ENCODE measurements at places on chromosomes 6 and 20.

- DNase-seq = no peak
Measured at GRCh38 chr6:42017021-42017643, 33.2 kb upstream of the TAF8 start.

DNA sequence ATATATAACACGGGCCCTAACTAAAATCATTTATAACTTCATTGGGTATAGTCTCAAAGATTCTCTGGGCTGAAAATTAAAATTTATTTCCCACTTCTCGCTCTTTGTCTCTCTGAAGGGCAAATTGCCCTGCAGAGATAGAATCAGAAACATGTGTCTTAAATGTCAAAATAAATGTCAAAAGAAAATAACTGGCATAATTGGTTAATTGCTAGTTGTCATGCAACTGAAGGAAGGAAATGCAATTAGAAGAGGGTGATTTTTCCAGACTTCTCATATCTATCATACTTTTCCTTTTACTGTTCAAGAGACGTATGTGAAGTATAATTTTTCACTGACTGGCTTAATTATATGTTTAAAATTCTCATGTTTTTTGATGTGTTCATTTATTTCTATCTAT, 80.3 kb upstream of the HMGCLL1 start:
- no peak for DNase-seq

DNA sequence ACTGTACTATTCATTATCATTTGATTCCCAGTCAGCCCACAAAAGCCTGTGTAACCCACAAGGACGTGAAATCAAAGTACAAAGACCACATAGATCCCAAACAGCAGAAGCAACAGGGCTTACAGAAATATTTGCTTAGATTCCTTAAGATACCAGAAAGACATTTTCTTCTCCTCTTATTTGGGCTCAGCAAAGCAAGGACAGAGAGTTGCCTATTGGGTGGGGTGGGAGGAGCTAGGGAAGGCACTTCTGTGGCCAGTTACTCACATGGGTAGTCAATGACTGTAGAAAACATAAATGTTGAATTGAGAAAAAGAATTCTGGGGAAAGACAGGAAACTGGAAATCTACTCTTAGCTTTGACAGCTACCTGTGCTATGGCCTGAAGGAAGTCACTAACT, 19.8 kb downstream of the PDE7B start:
- no peak for DNase-seq

GRCh38 chr6:109241199-109241598, 141.1 kb downstream of the CD164 start:
- no peak for DNase-seq

- DNase-seq = no peak
Measured at GRCh38 chr20:1663917-1664316, 6.3 kb upstream of the SIRPG start.

GRCh38 chr20:6502999-6503398, 264.5 kb upstream of the BMP2 start:
- DNase-seq = no peak

DNA sequence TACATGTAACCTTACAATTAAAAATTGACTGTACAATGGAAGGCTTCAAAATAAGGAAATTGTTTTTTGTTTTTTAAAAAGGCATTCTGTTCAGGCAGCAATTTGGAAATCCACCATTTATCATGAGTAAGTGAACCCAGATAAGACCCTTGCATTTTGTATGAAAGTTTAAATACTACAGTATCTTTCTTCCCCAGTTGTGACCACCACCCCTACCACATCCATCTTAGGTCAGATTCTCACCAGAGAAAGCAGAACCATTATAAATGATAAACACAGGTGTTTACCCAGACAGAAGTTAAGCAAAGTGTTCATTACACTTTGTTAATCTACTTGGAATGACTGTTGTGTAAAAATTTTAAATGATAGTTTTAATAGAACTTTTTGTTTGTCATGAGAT, 20.2 kb downstream of the SENP6 start:
- DNase-seq = no peak

Data from left lung (tissue), 14 donors.